ENCODE measurements at places on chromosomes 5 and 9. TPM values are rescaled to one million over a fixed set of nuclear protein-coding genes. Genes with fewer than 3 reads are reported as not detected.

DNA sequence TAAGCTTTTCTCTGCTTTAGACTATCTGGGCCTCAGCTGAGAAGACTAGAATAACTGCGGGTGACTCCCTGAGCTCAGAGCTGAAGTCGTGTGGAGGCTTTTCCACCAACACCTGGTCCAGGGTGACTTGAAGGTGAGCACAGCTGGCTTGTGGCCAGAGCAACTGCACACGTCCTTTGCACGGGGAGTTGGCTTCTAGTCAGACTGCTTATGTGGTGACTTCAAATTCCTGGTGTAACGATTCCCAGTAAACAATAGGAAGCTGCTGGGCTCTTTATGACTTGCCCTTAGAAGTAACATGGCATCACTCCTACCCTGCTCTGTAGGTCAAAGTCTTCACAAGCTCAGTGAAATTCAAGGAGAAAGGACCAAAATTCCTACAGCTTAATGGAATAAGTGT lies 800.6 kb upstream of the CDH6 start:
- DNase-seq, result no peak

Gene GNA14
- polyA plus RNA-seq, result not detected

DNA sequence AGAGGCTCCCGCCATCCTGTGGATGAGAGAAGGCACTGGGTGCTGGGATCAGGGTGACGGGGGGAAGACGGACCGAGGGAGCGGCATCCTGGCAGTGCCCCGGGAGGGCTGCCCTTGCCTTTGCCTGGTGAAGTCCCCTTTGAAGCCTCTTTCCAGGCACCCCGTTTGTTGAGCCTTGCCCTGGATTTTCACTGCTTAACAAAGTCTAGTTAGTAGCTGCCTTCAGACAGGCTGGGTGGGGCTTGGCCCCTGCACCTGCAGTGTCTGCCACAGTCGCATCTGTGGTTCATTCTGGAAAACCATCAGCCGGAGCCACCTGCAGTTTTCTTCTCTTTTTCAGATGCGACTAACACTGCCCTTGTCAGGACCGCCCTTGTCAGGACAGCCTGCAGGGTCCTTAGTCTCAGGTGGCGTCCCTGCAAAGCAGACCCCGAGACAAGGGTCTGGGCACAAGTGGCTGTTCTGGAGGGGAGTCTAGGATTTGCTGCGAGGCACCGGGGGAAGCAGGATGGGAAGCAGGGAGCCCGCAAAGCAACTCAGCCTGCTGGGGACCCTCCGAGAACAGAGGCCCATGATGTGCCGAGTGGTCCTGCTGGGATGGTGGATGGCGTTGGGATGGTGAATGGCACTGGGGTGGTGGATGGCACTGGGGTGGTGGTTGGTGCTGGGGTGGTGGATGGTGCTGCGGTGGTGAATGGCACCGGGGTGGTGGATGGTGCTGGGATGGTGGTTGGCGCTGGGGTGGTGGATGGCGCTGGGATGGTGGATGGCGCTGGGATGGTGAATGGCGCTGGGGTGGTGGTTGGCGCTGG lies 147.9 kb upstream of the COL5A1 start:
- DNase-seq, result no peak

DNA sequence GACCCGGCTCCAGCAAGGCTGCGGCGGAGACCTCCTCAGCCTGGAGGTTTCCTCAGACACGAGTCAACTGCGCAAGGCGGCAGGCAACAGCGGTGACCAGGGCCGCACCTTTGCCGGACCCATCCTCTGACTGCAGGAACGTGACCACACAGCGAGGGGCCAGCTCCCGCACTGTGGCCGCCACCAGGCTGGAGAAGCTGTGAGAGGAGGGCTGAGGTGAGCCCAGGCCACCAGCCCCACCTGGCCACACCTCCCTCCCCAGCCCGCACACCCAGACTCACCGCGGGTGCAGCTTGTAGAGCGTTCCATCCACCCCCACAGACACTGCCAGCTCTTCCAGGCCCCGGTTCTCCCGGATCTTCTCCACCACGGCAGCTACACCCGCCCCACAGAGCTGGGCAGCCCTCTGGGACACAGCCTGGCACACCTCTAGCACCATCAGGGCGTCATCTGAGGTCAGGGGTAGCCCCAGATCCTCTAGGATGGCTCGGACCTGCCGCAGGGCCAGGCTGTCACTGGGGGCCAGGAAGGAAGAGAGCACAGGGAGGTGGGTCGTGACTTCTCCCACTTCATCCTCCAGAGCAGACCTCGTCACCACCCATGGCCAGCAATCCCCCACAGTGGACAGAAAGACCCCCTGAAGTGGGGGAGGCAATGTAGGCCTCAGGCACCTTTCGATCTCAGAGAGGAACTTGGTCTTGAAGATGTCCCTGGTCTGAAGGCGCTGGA lies 18.0 kb downstream of the HK3 start:
- no peak for DNase-seq

DNA sequence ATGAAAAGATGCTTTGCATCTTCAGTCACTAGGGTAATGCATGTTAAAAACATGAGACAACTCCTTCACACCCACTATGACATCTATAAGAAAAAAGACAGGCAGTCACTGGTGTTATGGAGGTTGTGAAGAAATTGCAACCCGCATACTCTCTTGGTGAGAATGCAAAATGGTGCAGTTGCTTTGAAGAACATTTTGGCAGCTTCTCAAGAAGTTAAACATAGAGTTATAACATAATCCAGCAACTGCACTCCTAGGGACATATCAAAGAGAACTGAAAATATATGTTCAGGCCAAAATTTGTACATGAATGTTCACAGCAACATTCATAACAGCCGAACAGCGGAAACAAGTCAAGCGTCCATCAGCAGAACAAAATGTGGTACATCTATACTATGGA lies 46.3 kb upstream of the TBC1D9B start:
- no peak for DNase-seq

Gene CENPK
- 14.3 TPM for polyA plus RNA-seq

Gene ERCC6L2
- 10.8 TPM for polyA plus RNA-seq

Gene TMC1
- polyA plus RNA-seq, result not detected

DNA sequence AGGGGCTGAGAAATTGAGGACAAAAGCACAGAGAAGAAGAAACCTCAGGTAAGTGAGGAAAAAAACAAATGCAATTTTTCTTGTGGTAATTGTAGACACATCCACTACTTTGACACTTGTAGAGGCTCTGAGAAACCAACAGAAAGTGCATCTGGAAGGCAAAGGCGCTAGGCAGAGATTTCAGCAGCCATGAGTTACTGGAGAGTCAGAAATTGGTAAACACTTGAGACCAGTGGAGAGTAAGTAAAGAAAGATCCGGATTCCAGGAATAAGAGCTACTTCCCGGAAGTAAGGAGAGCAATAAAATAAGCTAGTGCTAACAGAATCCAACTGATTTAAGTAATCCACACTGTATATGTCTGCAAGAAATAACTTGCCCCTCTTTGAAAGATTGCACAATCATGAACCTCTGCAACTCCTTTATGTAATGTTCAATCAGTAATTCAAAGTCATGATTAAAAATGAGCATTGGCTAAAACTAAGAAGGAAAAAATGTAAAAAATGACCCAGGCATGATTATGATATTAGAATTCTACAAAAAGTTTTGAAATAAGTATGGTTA lies 382.1 kb downstream of the CDH18 start:
- no peak for DNase-seq

Gene SPATA31D4
- not detected for polyA plus RNA-seq

Gene OBP2B
- not detected for polyA plus RNA-seq

Gene RNF180
- polyA plus RNA-seq, result not detected

GRCh38 chr9:70220216-70220615 lies 38.6 kb upstream of the SMC5 start:
- DNase-seq, result no peak

DNA sequence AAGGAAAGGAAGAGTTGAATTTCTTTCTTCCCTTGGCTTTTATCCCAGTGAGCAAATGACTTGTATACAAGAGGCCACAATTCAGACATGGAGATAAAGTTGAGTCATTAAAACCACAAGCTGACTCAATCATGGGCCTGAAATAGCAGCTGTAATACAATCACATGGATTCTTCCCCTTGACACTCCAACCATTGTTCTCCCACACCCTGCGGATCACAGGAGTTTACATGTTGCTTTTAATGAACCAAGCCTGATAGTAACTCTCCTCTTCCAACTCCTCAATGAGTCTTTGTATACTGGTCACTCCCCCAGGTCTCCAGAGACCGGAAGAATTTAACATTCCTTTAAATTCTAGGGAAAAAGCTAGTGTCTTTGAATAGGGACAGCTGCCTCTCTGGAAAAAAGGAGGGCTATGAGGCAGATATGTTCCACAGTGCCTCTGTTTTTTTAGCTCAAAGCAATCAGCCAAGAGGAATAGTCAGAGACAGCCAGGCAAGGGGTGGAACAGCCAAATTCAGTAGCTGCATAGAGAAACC lies 32.4 kb downstream of the PCDHGC5 start:
- DNase-seq, result peak; percentile 81

Gene PIP5KL1
- polyA plus RNA-seq, result 0.44 TPM

- DNase-seq, result no peak
Measured at GRCh38 chr5:109038209-109038840, 290.6 kb downstream of the FER start.

DNA sequence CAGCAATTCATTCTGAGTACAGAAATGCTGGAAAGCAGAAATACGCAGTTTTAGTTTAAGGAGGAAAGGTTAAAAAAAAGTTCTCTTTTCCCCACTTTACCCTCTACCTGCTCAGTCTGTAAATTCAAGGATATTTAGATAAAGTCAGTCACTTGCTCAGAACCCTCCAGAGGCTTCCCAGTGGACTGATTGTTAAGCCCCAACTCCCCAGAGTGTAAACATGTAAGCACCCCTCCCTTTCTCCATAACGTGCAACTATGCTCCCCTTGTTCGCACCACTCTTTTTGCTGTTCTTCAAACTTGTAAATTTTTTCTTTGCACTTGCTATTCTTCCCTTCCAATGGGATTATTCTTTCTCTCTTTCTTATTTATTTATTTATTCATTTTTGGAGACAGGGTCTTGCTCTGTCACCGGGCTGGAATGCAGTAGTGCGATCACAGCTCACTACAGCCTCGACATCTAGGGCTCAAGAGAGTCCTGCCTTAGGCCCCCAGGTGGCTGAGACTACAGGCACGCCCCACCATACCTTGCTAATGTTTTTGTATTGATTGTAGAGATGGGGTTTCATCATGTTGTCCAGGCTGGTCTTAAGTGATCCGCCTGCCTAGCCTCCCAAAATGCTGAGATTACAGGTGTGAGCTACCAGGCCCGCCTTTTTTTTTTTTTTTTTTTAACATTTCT lies 32.5 kb upstream of the ERBIN start:
- DNase-seq, result no peak

Gene GKAP1
- polyA plus RNA-seq, result 3.8 TPM

- DNase-seq, result no peak
Measured at GRCh38 chr9:35741740-35742139, 7.3 kb downstream of the GBA2 start.

GRCh38 chr5:10306806-10307205 lies 896 bp downstream of the CMBL start:
- no peak for DNase-seq

DNA sequence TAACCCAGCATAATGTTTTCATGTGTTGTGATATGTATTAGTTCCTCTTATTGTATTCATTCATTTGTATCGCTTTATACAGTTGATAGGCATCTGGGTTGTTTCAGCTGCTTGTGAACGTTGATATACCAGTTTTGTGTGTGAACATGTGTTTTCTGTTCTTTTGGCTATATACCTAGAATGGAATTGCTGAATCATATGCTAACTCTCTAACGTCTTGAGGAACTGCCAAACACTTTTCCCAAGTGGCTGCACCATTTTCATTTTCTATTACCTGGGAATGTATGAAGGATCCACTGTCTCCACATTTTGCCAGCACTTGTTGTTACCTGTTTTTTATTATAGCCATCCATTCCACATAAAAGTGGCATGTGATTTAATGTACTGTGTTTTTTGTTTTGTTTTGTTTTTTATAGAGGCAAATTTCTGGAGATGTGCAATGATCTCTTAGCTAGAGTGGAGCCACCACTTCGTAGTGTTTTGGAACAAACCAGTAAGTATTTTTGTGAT lies 34.6 kb downstream of the HSPA4 start:
- no peak for DNase-seq

Data from HepG2 (cell line).